Activated CD4-positive, alpha-beta T cell treated with anti-CD3 and anti-CD28 coated beads for 4 hours (primary cell): ENCODE measurements at places on chromosomes 11 and 22.
A peak's percentile ranks its signal among the peaks of the same experiment; 100 is the strongest.

DNA sequence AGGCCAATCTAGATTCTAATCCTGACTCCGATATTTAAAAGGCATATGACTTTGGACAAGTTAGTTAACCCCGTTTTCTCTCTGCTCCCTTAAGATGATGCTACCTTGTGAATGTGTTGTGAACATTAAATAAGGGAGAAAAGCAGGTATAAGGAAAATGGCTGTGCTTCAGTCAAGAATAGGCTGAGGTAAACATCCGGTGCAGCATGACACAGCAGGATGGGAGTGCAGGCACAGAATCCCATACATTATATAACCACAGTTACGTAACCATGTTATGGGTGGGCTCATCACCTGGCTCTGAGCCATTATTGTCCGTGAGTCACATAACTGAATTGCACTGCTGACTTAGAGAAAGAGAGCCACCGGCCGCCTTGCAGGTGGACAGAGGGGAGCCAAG, 382.2 kb upstream of the ANO5 start:
- DNase-seq: no peak

- no peak for DNase-seq
These were observed 59.7 kb upstream of the GALNT18 start for GRCh38 chr11:11681536-11681935.

DNA sequence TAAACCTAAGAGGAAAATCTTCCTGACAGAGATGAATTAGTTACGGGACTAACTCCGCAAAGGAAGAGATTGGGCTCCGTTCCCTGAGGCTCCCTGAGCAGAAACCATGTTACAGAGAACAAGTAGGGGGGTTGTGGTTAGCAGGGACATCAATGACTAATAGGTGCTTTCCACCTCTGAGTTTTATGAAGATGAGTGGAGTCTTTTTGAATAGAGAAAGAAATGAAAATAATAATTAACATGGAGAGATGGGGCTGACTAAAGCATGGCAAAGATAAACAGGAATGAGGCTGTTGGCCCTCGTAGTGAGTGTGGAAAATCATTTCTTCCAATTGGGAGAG, 47.5 kb upstream of the PICALM start:
- peak; percentile 29 for DNase-seq

- DNase-seq: no peak
These were observed 32.1 kb downstream of the ENDOD1 start for GRCh38 chr11:95121698-95122097.

GRCh38 chr11:108931168-108931567, 266.3 kb downstream of the DDX10 start:
- DNase-seq: no peak

DNA sequence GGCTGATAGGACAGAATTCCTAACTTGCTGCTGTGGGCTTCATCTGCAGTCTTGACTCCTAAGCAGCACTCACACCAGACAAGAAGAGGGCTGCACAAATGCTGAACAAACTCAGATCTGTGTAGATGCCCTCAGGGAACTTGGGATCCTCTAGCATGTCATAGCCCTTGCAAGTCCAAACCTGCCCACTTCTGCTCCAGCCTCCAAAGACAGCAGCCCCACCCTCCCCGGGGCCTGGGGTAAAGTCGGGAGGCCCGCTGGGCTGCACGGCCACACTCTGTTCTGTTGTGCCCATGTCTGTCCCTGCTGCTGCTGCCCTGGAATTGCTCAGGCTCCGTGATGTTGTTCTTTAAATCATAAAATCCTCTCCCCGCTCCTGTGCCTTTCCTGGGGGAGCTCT, 28.3 kb downstream of the DRD2 start:
- no peak for DNase-seq
